ENCODE measurements at places on chromosomes 4 and X.

GRCh38 chrX:23008431-23009099 is 8.8 kb downstream of the DDX53 start:
- DNase-seq, result no peak

- no peak for DNase-seq
Observed at GRCh38 chr4:58739275-58739674, 1629.1 kb upstream of the IGFBP7 start.

- DNase-seq, result no peak
Observed at GRCh38 chr4:6180841-6181631, 19.3 kb downstream of the JAKMIP1 start.

GRCh38 chr4:41559940-41560516 is 22.1 kb downstream of the LIMCH1 start:
- no peak for DNase-seq

DNA sequence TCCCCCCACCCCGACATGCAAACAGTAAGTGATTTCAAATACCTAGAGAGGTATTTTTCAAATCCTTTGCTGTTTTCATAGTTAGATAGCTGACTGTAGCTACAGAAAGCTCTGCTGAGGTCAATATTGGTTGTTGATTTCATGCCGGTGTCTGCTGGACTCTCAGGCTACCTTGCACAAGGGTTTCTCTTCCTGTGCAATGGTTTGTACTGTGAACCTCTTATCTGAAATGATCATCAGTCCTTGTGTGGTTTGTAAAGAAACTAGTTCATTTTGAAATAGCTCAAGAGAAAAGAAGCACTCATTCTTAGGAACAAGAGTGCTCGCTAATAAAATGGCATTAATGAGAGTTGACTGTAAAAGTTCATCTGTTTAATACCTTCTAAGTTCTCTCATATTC is 2.1 kb downstream of the MTM1 start:
- DNase-seq, result no peak

DNA sequence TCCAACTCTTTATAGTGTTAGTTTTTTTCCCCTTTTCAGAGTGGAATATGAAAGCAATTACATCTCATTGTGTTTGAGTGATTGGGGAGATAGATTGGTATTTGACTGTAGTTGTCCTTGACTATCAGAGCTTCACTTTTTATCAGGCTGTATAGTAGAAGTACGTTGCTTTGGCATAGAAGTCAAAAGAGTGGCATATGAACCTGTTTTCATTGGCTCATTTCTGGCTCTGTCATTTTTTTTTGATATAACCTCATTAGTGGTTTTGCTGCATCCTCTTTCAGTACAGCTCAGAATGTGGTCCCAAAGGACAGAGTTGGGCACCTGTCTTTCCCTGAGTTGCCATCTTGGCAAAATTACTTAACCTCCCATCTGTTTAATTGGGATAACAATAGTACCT is 1.4 kb downstream of the TMA16 start:
- DNase-seq, result no peak

DNA sequence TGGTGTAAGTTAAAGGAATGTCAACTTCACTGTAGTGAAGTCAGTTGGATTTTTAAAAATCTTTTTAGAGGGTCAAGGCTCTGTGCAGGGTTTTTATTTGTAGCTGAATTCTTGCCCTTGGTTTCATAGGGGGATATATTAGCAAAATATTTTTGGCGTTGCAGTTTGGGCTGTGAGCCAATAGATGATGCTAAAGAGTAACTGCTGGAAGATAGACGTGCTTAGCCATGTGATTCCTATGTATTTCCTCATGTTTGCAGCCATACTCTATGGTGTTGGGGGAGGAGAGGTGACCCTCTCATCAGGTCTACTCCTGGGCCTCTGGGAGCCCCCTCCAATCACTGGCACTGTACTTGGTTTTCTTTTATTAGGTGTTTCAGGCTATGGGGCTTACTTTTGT is 246.7 kb upstream of the ARHGAP24 start:
- DNase-seq, result no peak

GRCh38 chrX:131650637-131651410 is 107.0 kb downstream of the OR13H1 start:
- no peak for DNase-seq

DNA sequence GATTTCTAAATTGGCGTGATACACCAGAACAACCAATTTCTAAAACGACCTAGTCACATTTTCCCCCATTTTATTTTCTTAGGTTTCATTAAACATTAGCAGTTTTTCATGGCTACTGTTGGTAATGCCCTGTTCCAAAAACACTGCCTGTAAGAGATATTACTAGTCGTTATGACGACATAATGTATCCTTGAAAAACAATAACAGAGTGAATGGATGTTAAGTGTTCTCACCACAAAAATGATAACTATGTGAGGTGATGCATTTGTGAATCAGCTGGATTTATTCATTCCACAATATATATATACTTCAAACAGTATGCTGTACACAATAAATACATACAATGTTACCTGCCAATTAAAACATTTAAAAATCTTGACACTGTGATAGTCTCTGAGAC is 1147.6 kb upstream of the PCDH10 start:
- DNase-seq, result no peak

DNA sequence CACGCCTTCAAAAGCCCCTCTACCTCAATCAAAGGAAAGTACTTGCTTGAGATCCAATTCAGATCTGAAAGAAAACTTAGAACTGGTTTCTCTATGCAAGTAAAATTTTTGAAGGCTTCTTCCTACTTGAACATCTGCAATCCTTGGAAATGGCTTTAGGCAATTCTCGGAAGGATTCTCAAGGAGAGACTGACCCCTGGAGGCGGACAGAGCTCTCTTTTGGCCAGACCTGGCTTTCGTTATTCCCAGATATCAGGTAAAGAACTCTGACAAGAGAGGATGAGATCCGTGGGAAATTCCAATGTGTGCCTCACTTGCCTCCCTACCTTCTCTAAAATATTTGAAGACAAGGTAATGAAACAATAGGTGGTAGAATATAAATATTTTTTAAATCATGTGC is 670.3 kb upstream of the FAM241A start:
- DNase-seq, result no peak

- no peak for DNase-seq
Observed at GRCh38 chr4:152628128-152628527, 51.7 kb downstream of the TMEM154 start.

DNA sequence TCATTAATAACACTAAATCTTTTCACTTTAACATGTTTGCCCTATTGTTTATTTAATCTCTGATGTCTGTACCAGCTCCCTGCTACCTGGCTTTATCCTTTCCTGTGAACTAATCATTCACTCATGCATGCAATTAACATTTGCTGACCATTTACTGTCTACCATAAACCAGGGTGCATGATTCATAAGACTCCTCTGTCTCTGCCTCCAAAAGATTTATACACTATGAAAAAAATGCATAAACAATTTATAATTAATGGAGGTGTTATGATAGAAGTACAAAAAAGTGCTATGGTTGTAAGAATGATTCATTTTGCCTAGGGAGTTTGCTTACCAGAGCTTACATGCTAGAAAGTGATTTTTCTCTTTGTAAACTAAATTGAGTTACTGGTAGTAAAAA is 24.5 kb upstream of the CPEB2 start:
- no peak for DNase-seq

- DNase-seq, result no peak
Observed at GRCh38 chr4:81631958-81632441, 160.3 kb upstream of the RASGEF1B start.

DNA sequence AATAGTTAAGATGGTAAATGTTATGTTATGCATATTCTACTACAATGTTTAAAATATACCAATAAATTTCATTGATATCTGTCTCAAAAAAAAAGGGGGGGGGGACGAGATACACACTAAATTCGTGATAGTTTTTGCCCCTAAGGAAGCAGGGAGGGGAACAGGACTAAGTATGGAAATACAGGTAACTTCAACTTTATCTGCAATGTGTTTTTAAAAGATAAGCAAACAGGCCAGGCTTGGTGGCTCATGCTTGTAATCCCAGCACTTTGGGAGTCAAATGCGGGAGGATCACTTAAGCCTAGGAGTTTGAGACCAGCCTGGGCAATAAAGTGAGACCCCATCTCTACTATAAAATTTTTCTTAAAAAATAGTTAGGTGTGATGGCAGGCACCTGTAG is 13.4 kb upstream of the CLOCK start:
- no peak for DNase-seq

GRCh38 chr4:165299399-165300060 is 27.9 kb upstream of the MSMO1 start:
- DNase-seq, result no peak

DNA sequence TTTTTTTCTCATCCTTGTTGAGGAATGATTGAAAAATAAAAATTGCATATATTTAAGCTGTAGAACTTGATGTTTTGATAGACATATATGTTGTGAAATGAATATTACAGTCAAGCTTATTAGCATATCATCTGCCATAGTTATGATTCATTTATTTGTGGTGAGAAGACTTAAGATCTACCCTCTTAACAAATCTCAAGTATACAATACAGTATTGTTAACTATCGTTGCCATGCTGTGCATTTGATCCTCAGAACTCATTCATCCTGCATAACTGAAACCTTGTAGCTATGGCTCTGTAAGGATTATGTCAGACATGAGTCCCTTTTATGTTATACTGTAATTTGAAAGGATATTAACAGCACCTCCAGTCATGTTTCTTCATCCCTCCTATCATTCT is 2045.3 kb downstream of the ARAP2 start:
- DNase-seq, result no peak

DNA sequence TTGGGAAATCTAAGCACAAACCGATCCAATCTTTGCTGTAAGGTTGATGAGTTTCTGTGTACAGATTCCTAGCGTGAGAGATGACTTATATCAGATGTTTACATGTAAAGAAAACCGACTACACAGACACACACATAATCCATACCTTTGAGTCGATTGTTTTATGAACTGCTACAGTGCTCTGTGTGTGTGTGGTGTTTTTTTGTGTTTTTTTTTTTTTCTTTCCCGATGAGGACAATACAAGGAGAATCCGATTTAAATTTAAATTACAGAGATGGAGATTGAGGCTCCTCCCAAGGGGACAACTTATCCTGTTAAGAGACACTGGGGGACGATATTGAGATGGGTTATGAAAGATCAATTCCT is 461 bp upstream of the SLC9A6 start:
- DNase-seq, result no peak

- DNase-seq, result no peak
Observed at GRCh38 chr4:176286728-176287127, 17.7 kb upstream of the ASB5 start.

GRCh38 chrX:23919706-23920320 is 12.0 kb downstream of the CXorf58 start:
- DNase-seq, result no peak

DNA sequence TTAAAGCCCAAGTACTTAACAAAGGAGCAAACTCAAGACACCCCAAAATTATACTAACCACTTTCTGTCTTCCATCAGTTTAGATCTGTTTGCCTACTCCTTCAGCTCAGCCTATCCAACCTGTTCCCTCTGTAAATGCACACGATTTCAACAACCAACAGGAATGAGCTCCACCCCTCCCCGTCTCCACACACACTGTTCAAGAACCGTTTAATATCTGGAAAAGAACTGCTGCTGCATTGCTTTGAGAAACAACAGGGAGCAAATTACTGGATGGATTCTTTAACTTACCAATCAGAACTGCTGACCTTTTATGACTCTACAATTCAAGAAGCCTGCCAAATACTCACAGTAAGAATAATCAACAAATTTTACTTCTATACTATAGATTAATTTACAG is 87.0 kb downstream of the FBXW7 start:
- no peak for DNase-seq

DNA sequence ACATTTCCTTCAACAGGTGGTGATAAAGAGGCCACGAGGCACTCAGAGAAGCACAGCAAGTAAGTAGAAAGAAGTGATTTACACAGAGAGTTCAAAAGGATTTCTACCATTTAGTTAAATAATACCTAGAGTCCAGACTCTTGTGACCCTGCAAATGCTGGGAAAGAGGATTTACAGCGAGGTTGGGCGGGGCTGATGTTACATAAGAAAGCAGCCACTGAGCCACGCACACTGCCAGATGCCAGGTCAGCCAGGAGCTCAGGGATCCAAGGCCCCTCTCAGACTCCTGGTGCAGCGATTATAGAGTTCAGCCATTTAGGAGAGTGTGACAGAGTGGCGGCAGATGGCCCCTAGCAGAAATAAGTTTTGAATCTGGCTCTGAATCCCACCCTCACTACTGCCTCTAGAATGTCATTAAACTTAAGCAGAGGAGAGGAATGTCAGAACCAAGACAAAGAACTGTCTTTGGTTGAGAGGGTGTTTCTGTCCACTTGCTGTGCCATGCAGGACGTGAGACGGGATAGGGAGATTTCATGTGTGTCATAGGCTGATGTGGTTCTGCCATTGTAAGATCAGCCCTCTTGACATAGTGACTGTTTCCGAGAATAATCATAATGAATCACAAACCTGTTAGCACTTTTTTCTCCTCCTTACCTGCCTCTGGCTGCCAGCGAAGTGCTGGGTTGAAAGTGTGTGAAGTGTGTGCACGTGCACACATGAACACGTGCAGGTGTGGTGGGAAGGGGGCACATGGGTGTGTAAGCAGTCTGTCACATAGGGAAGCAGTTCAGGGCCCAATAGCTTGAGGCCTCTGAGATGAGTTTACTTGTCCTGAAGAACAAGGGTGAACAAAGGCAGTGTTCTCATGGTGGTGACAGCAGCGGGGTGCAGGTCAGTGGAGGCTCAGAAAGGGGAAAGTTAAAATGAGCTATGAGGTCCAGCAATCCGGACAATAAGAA is 50.1 kb downstream of the MFAP3L start:
- DNase-seq, result no peak

DNA sequence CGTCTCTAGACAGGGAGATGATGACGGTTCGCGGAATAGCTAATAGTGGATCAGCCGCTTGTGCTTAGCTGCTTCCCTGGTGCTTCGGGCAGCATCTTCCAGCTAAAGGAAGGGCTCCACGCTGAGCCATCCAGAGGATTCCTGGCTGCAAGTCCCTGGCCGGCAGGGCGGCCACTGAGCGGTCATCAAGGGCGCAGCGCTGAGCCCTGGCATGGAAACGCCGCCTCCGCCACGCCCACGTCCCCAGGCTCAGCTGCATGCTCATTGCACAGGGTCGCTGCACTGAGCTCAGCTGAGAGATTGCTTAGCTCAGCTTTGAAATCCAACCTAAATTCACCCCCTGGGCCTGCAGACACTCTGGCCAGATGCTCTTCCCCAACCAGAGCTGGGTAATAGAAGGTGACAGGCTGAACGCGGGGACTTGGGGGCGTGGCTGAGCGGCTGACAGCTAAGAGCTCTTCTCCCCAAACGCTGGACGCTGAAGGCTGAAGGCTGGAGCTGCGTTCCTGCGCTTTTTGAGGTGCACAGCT is 118.2 kb upstream of the KIT start:
- DNase-seq, result no peak

GRCh38 chr4:56537147-56537546 is 31.6 kb downstream of the ARL9 start:
- DNase-seq, result no peak

GRCh38 chr4:69038582-69038981 is 57.7 kb upstream of the UGT2B7 start:
- no peak for DNase-seq

- no peak for DNase-seq
Observed at GRCh38 chr4:120081726-120082125, 15.1 kb upstream of the MAD2L1 start.

DNA sequence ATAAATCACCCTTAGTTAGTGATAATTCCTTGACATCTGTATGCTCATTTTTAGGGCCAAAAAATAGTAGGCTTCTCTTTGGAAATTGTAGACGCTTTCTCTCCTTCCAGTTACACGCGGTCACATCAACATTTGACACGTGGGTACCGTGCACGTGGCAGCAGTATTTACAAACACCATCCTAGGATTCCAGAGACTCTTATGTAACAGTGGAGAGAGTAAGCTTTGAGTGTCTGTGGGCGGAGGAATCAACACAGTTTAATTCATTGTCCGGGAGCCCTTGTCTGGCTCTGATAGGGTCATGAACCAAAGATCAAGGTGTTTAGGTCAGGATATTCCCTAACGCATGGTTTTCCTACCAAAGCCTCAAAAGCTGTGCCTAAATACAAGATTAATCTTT is 12.2 kb downstream of the TET2 start:
- DNase-seq, result no peak
